Motor neuron (in vitro differentiated cells): ENCODE measurements at places on chromosomes 1 and 21. TPM values are rescaled to one million over a fixed set of nuclear protein-coding genes. Genes with fewer than 3 reads are reported as not detected.

The CADM3 gene
- total RNA-seq: 1.2 and 1.5 TPM in 2 replicates

The GSTM5 gene
- 2.8 and 3.5 TPM in 2 replicates for total RNA-seq

The CBR1 gene
- total RNA-seq: 13.7 and 14.7 TPM in 2 replicates

The PYHIN1 gene
- total RNA-seq: 0.21 TPM in 1 of 2 replicates, not detected in the other

The GFI1 gene
- total RNA-seq: 0.05 and 0.19 TPM in 2 replicates

The WNT4 gene
- total RNA-seq: 1.5 and 1.9 TPM in 2 replicates

DNA sequence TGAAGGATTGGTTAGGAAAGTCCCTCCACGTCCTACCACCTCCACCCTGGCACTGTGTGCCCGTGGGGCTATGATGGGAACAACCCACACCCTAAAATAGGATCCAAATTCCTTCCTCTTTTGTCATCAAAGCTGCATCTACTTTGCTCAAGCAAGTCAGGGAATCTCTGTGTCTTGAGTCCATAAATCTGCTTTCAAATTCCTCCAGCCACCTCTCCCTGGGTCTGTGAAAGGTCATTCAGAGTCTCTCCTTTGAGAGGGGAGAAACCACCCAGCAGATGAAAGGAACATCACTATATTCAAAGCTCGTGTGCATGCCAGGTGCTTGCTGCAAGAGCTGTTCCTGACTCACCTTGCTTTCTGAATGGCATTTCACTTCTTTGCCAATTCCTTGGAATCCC is 243.6 kb downstream of the TM2D1 start:
- ATAC-seq: no peak

DNA sequence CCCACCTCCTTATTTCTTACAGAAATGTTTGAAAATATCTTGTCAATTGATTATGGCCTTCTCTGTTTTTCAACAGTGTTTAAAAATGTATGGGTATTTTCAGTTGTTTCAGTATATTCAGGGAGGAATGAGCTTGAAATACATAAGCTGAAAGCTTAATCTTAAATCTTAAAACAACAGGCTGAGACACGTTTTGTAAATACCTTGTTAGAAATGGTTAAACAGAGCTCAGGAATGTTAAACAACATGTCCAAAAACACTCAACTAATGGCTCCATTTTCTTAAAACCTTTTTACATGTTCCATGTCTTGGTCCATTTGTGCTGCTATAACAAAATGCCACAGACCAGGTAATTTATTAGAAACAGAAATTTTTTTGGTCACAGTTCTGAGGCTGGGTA is 953.8 kb upstream of the ADGRL2 start:
- ATAC-seq: no peak

GRCh38 chr1:89837036-89837481 is 16.2 kb downstream of the LRRC8D start:
- no peak for ATAC-seq

- ATAC-seq: peak; percentile 90
These were observed 185.8 kb downstream of the MRPL39 start for GRCh38 chr21:25421321-25422028.

DNA sequence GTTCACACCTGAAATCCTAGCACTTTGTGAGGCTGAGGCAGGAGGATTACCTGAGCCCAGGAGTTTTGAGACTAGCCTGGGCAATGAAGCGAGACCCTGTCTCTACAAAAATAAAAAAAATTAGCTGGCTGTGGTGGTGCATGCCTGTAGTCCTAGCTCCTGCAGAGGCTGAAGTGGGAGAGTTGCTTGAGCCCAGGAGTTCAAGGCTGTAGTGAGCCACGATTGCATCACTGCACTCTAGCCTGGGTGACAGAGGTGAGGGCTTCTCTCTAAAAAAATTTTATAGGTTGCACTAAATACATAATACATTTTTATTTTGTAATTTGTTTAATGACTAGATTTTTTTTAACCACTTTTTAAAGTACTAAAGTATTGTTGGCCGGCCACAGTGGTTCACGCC is 6.1 kb downstream of the PARK7 start:
- no peak for ATAC-seq

- ATAC-seq: peak; percentile 46
These were observed 663 bp downstream of the ACOT7 start for GRCh38 chr1:6392809-6393399.

DNA sequence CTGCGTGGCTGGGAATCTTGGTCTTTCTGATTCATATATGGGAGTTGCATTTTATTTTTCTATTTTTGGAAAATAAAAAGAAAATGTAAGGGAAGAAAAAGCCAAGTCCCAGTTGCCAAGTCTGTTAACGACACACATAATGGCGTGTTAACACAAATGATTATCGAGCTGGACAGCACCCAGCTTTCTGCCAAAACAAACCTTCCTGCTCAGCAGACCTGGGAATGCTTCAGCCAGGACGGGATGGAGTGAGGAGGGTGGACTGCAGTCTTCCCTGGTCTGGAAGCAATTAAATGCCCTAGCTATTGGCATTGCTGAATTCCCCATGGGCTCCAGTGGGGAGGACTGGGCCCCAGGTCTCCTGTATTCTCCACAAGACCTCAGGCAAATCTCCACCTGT is 184.2 kb upstream of the USP24 start:
- ATAC-seq: no peak

DNA sequence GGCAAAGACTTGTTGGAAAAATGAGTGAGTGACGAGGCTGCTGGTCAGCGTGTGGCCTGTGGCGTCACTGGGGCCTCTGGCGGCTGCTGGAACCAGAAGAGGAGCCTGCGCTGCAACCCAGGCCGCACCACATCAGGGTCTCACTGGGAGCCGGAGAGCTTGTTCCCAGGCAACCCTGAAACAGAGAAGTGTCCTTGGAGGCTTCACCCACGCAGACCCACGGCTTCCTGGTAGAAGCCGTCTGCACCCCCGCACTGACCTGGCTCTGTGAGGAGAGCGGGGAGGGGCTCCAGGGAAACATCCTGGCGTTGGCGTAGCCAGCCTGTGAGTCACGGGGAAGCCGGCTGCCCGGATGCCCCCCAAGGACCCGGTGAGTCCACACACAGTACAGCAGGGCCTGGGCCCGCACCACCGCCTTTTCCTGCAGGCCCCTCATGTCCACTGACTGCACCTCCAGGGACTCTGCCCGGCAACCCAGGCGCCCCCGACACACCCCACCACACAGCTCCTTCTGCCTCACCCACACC is 57.4 kb downstream of the COL6A1 start:
- ATAC-seq: no peak

- peak; percentile 53 for ATAC-seq
These were observed 63.9 kb downstream of the NDUFS5 start for GRCh38 chr1:39089931-39090521.

DNA sequence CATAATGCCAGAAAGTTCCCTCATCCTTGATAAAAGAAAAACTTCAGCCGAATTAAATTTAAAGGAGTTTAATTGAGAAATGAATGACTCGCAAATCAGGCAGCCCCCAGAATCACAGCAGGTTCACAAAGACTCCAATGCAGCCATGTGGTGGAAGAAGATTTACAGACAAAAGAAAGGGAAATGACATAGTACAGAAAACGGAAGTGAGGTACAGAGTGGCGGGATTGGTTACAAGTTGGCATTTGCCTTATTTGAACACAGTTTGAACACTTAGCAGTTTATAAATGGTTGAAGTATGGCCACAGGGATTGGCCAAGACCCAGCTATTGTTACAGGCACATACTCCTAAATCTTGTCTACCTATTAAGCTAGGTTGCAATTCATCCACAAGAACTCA is 46.6 kb downstream of the HIVEP3 start:
- no peak for ATAC-seq

DNA sequence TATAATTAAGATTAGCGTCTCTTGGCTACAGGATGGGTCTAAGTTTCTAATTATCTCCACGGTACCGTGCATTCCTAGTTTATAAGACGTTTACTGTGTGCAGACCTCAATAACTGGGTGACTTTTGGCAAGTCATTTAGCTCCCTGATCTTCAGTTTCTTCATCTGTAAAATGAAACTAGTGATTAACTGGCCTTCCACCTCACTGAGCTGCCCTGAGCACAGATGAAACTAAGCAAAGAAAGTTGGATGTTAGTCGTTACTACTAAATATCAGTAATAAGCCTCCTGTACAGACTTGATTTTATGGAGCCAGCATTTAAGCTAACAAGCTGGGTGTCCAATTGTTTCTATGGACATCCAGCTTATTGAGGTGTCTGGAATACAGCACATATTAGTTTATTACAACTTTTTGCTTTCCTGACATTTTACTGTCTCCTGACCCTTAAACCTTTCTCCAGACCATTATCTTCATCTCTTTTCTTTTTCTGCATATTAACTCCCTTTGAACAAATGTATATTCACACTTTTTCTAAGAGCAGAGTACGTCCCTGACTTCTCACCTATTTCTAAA is 1.1 kb downstream of the CR2 start:
- no peak for ATAC-seq

DNA sequence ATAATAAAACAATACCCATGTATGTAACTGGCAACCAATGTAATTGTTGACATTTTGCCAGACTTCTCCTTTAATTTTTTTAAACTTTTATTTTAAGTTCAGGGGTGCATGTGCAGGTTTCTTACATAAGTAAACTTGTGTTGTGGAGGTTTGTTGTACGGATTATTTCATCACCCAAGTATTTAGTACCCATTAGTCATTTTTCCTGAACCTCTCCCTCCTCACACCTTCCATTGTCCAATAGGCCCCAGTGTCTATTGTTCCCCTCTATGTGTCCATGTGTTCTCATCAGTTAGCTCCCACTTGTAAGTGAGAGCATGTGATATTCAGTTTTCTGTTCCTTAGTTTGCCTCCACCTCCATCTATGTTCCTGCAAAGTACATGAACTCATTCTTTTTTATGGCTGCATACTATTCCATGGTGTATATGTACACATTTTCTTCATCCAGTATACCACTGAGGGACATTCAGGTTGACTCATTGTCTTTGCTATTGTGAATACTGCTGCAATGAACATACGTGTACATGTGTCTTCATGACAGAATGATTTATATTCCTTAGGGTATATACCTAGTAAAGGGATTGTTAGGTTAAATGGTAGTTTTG is 6.7 kb downstream of the DEPDC1 start:
- no peak for ATAC-seq

- peak; percentile 59 for ATAC-seq
These were observed 13.4 kb downstream of the EPB41 start for GRCh38 chr1:28927648-28928313.

- ATAC-seq: no peak
These were observed 12.6 kb downstream of the C1orf162 start for GRCh38 chr1:111486431-111486830.

- no peak for ATAC-seq
These were observed 153.6 kb downstream of the OLFM3 start for GRCh38 chr1:101843160-101843559.
